ENCODE measurements at places on chromosomes 12 and 14. TPM values are rescaled to one million over a fixed set of nuclear protein-coding genes. Genes with fewer than 3 reads are reported as not detected.

DNA sequence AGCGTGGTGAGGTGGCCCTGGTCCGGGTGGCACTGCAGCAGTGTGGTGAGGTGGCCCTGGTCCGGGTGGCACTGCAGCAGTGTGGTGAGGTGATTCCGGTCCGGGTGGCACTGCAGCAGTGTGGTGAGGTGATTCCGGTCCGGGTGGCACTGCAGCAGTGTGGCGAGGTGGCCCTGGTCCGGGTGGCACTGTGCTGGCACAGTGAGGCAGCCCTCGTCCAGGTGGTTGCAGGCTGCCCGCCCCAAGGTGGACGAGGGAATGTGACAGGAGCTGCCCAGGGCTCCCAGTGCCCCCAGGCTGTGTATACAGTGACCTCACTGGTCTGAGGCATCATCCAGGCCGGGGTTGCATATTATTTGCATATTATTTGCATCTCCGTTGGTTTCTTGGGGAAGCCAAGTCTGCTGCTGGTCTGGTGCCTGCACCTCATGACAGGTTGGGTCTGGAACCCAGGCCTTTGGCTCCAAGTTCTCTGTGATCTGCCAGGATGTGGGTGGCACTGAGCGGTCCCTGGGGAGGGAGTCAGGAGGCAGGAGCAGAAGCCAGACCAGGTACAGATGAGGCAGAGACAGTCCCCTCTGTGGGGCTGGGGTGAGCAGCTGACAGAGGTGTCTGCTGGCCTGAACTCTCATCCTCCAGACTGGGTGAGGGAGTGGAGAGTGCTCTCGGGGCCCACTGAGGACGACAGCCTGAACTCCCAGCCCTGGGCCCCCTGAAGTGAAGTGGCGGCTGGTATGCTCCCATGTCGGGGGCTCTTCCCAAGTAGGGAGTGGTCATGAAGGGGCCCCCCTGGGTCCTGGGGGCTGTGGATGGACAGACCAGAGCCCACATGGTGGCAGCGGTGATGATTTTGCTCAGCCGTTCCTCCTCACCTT is 79.3 kb downstream of the KIF26A start:
- no peak for ATAC-seq

NTS gene
- total RNA-seq: 0.47 TPM

DNA sequence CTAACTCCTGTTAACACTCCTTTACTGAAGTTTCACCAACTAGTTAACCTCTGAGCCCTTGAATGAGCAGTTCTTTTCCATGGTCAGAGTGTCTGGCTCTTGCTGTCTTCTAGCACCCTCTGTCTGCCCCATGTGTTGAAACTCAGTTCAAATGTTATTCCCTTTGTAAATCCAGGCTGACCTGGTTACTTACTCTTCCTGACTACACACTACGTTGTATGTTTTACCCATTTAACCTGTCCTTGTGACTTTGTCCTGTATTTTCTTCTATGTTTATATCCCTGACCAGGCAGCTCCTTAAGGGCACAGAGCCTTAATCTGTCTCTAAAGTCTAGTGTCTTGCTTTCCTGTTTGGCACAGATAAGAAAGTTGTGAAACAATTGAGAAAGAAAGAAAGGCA is 389.0 kb upstream of the RPL10L start:
- no peak for ATAC-seq

GRCh38 chr14:60294411-60295069 is 45.5 kb downstream of the PPM1A start:
- no peak for ATAC-seq

TOMM20L gene
- total RNA-seq: not detected

E2F7 gene
- total RNA-seq: not detected

DNA sequence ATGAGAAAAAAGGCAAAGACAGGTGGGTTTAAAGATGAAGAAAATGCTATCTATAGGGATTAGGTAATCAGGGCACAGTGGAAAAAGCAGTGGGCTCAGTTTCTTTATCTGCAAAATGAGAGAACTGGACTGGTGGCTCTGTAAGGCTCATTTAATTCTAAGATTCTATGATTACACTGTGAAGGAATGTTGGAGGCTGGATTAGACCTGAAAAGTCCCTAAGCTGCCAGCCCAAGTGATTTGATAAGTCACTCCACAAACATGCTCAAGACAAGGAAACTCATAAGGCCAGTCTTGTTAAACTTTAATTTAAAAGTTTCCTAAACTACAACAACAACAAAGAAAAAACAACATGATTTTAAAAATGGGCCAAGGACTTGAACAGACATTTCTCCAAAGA is 75.1 kb downstream of the DCAF5 start:
- ATAC-seq: peak; percentile 40

- no peak for ATAC-seq
Observed at GRCh38 chr14:101630056-101630965, 69.0 kb downstream of the DIO3 start.

DNA sequence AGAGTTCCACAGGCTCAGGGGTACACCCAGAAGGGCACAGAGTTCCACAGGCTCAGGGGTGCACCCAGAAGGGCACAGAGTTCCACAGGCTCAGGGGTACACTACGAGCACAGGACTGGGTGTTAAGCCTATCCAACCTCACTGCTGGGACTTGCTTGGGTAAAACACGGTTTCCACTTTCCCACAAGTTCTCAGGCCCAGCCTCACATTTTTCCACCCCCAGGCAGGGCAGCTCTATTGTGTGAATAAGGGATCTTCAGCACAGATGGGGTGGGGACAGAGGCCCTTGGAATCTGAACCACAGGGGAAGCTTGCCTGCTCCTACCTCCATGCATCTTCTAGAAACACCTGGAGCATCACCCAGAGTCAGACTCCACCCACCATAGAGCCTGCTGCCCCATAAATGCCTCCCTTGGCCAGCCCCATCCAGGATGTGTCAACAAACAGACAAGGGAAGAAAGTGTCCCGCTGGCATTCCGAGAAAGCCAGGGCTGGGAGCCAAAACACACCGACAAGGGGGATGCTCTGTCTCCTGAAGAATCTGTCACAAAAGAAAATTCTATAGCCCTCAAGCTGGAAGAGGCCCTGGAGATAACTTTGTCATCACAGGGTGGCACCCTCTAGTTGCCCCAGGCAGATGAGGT is 4.8 kb downstream of the CRACR2A start:
- ATAC-seq: no peak

DNA sequence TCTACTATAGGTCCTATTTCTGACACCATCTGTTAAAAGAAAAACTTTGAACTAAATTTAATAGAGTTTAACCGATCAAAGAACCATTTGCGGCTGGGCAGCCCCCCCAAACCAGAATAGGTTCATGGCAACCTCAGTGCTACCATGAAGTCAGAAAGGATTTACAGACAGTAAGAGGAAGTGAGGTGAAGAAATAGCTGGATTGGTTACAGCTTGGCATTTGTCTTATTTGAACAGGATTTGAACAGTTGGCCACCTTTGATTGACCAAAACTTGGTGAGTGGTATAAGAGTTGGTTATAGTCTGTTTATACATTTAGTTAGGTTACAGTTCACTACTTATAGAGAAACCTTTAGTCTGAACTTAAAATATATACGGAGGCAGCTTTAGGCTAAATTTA is 88.9 kb downstream of the TXNDC16 start:
- no peak for ATAC-seq

RDH12 gene
- 0.20 TPM for total RNA-seq

DNA sequence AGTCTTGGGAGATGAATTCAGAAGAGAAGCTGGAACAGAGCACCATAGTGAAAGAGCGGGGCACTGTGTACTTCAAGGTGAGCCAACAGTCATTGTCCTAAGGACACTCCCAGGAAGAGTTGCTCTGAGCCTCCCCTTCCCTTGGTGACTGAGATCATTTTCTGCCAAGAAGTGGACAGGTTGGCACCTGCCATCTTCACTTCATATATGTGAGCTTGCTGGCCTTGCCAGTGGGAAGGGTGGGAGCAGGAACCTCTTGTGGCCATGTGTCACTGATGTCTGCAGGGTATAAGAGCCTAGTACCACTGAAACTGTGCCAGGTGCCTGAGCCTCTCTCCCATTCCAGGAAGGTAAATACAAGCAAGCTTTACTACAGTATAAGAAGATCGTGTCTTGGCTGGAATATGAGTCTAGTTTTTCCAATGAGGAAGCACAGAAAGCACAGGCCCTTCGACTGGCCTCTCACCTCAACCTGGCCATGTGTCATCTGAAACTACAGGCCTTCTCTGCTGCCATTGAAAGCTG is 5.3 kb downstream of the FKBP4 start:
- ATAC-seq: no peak

DNA sequence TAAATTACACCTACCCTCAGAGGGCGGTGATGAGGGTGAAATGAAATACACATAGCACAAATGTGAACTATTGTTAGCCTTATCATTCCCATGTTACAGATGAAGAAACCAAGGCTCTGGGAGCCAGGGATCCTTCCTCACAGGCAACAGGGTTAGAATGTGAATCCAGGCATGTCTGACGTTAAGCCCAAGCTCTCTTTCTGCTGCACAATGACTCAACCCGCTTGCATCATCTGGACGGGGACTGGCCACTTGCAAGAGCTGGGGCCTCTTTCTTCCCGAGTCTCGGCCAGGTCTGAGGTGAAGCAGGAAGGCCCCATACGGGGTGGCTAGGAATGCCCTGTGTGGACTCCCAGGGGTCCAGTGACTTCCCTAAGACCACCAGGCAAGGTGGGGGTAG is 105.2 kb downstream of the RBM19 start:
- no peak for ATAC-seq

Measured in gastroesophageal sphincter (tissue), 4 donors.